Brain pericyte (primary cell): ENCODE measurements at places on chromosomes 16 and 17.

DNA sequence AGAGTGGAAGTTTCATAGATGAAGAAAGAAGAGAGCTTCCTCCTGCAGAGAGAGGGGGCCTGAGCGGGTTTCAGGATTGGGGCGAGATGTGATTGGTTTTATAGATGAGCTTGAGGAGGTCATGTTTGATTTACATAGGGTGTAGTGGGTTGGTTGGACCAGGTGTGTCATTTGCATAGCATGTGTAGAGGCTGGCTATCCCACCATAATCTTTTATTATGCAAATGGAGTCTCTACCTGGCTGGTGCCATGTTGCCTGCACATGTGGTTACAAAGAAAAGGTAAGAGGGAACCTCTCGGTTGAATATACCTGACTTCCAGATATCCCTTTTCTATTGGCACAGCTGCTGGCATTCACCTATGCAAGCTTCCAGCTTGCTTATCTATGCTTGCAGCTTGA is 228.1 kb downstream of the BCAS3 start:
- DNase-seq = no peak

GRCh38 chr16:27374221-27374803 is 27.7 kb upstream of the IL21R start:
- DNase-seq = no peak

DNA sequence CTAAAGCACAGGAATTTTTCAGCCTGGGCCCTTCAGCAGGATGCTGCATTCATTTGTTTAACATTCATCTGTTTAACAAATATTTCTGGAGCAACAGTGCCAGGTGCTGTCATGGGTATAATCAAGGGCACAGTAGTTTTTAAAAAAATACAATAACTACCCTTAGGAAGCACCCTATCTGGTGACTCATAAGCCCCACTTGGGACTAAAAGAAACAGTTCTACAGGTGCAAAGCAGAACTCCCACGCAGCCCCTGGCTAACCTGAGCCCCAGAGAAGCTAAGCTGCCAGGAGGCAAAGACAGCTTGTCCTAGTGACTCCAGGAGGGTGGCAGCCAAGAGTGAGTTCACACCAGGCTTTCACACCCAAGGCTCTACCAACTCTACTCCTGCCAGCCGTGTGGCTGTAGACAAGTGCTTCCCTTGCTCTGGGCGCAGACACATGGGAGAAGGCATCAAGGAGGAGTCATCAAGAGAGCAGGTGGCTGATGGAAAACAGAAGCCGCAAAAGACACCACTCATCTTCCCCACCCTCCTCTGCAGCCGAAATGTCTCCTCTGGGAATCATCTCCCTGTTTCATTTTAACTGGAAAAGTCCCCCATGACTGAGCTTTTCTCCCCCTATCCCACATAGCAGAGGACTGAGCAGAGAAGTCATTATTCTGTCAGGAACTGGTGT is 14.4 kb downstream of the CUEDC1 start:
- no peak for DNase-seq

GRCh38 chr16:14232106-14232864 is 161.2 kb downstream of the MRTFB start:
- no peak for DNase-seq

DNA sequence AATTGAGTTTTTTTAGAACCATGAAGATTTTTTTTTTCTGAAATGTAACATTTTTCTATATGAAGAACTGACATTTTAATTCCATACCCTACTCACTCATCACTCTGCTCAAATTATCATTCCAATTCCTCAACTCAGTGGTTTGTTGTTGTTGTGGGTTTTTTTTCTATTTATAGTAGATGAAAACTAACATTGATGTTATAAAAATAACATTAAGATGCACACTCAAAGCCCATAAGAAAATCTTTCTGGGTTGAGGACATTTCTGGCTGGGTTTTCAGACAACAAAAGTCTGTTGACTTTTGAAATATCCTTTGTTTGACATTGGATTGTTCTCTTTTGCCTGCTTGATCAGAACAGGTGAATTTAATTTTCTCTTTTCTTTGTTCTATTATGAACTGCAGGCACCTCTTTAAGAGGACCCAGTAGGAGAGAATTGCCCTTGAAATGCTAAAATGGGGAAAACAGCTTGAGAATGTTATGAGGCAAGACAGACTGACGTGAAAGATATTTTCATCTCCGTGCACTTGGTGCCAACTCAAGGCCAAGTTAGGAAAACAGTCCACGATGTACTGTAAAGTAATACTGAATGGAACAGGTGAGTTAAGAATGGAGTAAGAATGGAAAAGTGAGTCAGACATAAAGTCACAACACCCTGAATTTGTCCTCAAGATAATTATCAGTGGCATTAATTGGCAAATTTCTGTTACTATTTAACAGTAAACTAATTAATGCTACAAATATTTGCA is 16.1 kb upstream of the ABCA5 start:
- no peak for DNase-seq

GRCh38 chr17:42072323-42073187 is 22.2 kb upstream of the C17orf113 start:
- DNase-seq = no peak
